ENCODE measurements at places on chromosomes 3 and 15. TPM values are rescaled to one million over a fixed set of nuclear protein-coding genes. Genes with fewer than 3 reads are reported as not detected.

WDR93 gene
- not detected for polyA plus RNA-seq

SCN11A gene
- not detected for polyA plus RNA-seq

RBM5 gene
- polyA plus RNA-seq, result 25.6 TPM

ZBED2 gene
- 93.0 TPM for polyA plus RNA-seq

CFAP91 gene
- 0.07 TPM for polyA plus RNA-seq

All from foreskin keratinocyte (primary cell).